CD4-positive, alpha-beta memory T cell (primary cell): ENCODE measurements at places on chromosomes 12 and 14.

DNA sequence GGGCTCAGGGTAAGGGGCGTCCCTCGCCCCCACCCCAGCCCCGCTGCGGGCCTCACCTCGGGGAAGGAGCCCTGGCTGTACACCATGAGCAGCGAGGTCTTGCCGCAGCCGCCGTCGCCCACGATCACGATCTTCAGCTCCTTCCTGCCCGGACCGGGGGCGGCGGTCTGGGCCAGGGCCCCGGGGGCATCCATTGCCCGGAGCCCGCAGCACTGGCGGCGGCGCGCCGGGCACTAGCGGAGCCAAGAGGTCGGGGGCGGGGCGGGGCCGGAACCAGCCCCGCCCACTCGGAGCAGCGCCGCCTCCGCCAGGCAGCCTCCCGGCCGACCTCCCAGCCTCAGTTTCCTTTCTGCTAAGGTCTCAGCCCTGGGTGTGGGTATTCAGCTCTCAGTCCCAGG, at the start of gene RHOF:
Gene RHOF, minus strand, starts transcription at position 249 of the 398 bp plus-strand sequence. Its CDS starts 55 bp downstream, at position 194.
- DNase-seq = no peak

GRCh38 chr12:14896521-14897169, 11.0 kb upstream of the MGP start:
- DNase-seq = no peak

- DNase-seq = no peak
These were observed 7.7 kb downstream of the ANAPC5 start for GRCh38 chr12:121344506-121344905.

DNA sequence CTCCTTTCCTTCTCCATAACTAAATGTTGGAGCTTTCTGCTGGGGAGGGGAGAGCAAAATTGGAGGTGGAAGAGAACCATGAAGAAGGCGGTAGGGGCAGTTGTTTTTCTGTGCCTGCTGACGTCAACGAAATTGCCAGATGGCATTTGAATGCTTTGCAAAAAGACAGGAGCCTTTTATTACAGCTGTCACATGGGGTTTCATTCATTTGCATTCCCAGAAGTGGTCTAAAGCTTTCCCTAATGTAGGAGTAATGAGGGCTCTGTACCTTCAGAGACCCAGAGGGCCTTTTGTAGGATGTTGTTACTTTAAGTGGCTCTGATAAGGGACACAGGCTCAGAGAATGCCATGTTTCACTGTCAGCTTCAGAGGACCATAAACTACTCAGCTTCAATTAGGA, 107.1 kb upstream of the SLCO1C1 start:
- DNase-seq = no peak

DNA sequence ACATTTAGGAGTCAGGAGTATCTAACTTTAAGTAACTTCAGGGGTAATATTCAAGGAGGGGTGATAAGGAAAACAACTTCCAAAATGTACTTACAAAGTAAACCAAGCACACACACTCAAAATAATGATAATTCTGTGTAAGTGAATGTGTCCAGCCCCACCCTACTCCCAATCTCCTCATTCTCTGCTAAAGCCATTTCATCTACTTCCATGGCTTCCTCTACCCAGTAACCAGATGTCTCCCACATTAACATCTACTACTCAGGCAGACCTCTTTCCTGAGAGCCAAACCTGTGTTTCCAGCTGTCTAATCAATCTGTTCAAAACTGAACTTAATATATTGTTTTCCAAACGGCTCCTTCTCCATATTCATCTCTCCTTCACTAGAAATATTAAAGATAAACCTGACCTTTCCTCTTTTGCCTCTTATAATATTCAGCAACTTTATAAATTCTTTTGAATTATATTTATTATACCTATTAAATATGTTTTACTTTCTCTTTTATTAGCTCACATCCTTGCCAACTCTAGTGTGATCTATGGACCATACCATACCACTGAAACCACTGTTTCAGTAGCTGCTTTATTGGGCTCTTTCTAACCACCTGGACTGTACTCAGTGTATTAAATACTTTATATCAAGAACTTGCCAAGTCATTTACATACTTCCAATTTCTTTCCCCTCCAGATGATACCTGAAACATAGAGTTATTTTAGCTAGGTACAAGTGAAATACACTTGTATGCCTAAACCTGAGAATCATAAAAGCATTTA, 170.7 kb downstream of the PPFIA2 start:
- DNase-seq = no peak

DNA sequence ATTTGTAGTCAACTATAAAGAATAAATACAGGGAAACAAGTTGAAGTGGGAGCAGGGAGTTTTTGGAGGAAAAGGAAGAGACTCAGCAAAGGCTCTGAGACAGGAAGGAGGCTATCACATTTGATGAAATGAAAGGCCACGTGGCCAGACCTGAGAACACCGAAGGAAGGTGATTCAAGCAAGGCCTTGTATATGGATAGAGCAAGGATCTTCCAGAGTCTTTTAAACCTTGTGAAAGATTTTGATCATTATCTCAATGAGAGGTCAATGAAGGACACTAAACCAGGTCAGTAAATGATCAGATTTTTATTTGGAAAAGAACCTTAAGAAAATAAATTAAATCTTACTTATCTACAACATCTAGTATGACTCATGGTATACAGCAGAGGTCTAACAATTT, 523.5 kb downstream of the SLC16A7 start:
- DNase-seq = no peak

GRCh38 chr12:19450362-19450761, 11.1 kb downstream of the AEBP2 start:
- DNase-seq = no peak

- DNase-seq = no peak
These were observed 632 bp downstream of the NYNRIN start for GRCh38 chr14:24399447-24399822.
